T47D (cell line): ENCODE measurements at places on chromosomes 5 and 9.
A peak's percentile ranks its signal among the peaks of the same experiment; 100 is the strongest.

GRCh38 chr9:72454871-72455491 is 66.4 kb upstream of the TMC1 start:
- DNase-seq = peak; percentile 83

DNA sequence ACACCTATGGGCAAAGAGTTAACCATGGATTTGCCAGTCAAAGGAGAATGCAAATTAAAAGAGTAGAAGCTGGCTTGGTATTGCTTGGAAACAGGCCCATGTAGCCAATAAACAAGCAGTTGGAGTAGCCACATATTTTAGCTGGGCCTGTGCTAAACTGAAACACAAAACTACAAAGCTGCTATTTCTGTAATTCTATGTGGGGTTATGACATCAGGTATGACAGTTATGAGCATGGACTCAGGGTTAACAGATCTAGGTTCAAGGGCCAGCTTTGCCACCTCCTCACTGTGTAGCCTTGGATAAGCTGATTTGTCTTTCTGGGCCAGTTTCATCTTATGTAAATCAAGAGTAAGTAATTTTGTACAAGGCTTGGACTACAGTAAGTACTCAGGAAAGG is 142.7 kb downstream of the PIP5K1B start:
- no peak for DNase-seq

DNA sequence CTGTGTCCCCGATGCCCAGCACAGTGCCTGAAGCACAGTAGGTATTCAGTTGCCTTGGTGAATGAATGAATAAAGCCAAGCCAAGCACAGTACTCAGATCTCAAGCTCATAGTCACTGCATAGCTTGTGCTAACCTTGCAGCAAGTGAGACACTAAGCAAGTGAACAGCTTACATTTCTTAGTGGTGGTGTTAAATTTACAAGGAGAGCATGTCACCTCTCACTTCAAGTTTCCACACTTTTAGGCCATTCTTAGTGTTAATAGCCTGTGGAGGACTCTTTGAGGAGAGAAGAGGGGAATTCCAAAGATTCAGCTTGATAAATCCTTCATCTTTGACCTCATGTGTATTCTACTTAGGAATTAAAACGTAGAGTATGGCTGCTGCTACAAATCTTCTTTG is 104.7 kb downstream of the C9orf152 start:
- no peak for DNase-seq

- DNase-seq = no peak
Measured at GRCh38 chr9:95876138-95876444, 600 bp downstream of the ERCC6L2 start.

- no peak for DNase-seq
Measured at GRCh38 chr9:112703304-112703703, 14.6 kb downstream of the INIP start.
